ENCODE measurements at places on chromosomes 6 and 20. TPM values are rescaled to one million over a fixed set of nuclear protein-coding genes. Genes with fewer than 3 reads are reported as not detected.

DNA sequence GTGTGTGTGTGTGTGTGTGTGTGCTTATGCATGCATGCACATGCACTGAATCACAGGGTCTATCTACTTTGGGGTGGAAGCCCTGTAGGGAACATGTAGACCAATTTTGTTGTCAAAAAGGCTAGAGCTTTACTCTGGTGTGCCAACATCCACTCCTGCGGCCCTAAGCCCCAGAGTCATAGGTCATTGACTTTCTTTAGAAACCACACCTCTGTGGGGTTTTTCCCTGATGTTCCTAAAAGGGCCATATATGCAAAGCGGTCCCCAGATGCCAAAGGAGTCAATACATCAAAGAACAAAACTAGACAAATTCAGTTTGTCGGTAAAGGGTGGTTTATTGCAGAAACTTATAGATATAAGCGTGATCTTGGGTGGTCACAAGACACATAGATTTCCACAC lies 29.8 kb upstream of the SLC2A12 start:
- DNase-seq: no peak

GRCh38 chr20:55586610-55587009 lies 418.7 kb downstream of the CBLN4 start:
- DNase-seq: no peak

DNA sequence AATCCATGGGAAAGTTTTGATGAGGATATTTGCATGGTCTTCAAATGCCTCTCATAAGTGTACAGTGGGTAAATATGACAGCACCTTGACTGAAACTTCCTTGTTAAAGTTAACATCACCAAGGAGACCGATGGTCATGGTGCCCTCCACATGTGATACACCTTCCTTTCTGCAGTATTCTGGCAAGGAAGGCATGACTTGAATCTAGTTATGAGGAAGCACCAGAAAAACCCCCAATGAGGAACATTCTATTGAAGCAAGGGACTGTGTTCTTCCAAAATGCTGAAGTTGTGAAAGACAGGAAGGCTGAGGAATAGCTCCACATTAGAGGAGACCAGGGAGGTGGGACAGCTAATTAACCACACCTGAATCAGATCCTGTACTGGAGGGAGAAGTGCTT lies 118.3 kb downstream of the SLC24A3 start:
- DNase-seq: no peak

ISM1 gene
- 3.1 TPM for total RNA-seq

FAM217A gene
- not detected for total RNA-seq

UNC5CL gene
- 9.3 TPM for total RNA-seq

NKAPL gene
- 0.45 TPM for total RNA-seq

CRISP2 gene
- total RNA-seq: not detected
